Tongue (tissue), 3 donors: ENCODE measurements at places on chromosomes 7 and 10.

DNA sequence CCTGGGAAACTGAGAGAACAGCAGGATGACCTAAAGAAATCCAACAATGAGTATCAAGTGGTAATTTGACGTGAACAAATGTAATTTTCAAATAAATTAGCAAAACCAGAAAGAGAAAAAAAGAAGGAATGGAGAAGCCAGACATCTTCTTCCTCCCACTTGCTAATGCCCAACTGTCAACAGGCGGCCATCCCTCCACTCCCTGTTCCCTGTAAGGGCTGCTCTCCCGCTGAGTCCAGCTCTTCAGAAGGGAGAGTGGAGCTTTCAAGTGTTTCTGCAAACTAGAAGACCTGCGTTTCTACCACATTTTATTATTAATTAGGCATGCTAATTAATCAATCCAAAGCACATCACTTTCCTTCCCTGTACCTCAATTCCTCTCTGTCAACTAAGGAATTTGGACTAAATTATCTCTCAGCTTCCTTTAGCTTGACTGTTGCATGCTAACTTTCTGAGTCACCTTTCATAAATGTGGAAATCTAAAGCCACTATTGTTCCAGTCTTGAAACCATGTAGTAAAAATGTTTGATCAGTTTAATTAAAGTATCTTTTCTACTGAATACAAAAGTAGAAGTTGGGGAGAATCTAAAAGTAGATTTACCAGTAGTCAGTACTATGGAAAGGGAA is 48.4 kb upstream of the CUL1 start:
- DNase-seq, result no peak

GRCh38 chr7:30533886-30534285 is 29.3 kb upstream of the GGCT start:
- DNase-seq, result no peak

GRCh38 chr10:4351723-4352413 is 474.1 kb upstream of the AKR1E2 start:
- no peak for DNase-seq

DNA sequence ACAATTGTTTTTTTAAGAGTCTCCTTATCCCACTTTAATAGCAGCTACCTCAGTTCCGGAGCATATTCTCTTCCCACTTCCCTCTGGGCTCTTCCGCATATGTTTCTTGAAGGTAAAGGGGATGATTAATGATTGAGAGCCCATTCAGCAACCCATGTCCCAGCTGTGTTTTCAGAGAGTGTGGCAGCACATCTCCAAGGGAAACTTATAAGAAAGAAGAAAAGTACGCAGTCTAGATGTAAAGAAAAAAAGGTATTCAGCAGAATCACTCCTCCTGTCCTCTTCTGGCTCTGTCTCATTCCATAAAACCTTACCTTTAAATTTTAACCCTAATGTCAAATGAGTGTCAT is 9.7 kb upstream of the ANKRD7 start:
- DNase-seq, result no peak

DNA sequence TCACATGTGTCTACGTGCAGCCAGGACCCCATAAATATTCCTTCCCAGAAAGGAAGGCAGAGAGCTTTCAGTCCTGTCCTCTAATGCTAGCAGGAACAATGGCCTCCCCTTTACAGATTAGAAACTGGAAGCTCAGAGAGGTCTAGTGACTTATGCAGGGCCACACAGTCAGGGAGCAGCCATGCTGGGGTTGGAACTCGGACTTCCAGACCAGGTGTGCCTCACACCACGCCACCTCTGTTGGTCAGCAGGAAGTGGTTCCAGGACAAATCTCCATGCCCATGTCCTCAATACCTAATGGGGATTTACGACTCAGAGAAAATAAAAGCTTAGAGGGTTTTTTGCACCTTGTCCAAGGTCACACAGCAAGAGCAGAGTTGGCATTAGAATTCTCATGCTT is 378.9 kb downstream of the RPS24 start:
- DNase-seq, result no peak

DNA sequence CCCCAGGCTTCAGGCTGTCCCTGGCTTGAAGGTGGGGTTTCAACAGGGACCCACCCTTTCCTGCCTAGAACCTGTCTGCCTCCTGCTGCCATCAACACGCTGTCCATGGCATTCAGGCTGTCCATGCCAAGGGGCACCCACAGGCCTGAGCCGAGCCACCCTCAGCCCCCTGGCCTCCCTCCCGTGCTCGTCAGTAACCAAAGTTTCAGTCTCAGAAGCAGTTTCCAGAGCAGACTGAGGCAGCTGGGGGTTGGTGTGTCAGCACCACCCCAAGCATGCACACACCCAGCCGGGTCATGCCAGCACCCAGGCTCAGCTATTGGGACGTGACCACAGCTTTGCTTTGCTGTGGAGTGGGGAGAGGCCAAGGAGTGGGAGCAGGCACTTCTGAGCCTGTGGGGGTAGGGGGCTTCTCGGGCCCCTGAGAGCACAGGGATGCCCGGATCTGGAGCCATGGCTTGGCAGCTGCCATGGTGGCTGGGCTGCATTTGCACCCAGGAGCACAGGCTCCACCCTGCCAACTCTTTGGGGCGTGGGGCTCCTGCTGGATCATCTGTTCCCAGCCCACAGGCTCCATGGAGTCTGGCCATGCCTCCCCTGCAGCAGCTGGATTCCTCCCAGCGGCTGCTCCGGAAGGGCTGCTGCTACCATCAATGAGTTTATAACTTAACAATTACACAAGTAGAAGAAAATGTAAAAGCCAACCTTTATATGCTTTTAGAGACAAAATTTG is 314.5 kb upstream of the SEMA3C start:
- no peak for DNase-seq

- DNase-seq, result no peak
Measured at GRCh38 chr10:43809211-43809930, 160.7 kb upstream of the ZNF32 start.

DNA sequence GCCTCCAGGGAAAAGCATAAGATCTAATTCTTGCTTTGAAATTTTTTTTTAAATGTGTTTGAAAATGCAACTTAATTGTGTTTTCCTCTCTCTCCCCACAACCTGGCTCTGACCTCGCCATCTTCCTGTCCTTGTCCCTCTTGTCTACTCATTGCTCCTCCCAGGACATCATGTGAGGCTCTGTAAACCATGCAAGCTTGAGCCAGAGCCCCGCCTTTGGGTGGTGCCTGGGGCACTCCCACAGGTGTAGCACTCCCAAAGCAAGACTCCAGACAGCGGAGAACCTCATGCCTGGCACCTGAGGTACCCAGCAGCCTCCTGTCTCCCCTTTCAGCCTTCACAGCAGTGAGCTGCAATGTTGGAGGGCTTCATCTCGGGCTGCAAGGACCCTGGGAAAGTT is 9.8 kb upstream of the CDHR1 start:
- no peak for DNase-seq

GRCh38 chr10:34187201-34187600 is 627.9 kb downstream of the PARD3 start:
- DNase-seq, result no peak

DNA sequence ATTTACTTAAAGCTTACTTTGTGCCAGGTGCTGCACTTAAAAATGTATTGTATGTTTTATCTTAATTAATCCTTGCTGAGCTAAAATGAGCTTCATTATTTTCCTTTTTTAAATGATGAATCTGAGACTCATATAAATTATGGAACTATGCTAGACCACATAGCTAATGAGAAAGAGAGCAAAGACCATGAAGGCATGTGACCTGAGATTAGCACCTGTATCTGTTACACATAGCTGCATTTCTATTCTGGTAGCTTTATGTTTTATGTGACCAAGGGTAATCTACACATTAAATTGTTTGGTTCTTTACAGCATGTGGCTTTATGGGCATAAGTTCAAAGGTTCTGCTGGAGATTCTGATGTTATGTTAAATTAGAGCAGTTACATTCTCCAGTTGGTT is 839.1 kb upstream of the SORCS1 start:
- no peak for DNase-seq

- no peak for DNase-seq
Measured at GRCh38 chr10:54415483-54415882, 385.5 kb downstream of the PCDH15 start.

DNA sequence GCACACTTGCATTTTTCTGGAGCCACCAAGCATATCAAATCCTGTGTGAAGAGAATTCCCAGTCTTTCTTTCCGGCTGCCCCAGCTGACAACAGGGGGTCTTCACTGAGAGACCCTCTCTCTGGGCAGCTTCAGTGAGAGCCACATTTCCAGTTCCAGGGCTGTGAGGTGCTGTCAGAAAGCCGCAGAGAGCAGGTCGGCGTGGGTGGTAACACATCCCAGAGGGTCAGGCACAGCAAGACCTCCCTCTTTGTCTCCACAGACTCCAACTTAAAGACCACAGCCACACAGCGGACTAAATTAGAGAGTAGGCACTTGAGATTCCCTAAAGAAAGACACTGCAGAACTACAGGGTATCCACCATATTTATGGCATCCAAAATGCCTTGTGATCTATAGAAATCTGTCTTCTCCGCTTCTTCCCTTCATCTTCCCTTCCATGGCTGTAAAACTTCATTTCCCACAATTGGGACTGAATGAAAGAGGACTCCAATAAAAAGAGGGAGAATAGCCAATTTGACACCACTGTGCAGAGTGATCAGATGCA is 116.0 kb upstream of the C7orf33 start:
- no peak for DNase-seq

DNA sequence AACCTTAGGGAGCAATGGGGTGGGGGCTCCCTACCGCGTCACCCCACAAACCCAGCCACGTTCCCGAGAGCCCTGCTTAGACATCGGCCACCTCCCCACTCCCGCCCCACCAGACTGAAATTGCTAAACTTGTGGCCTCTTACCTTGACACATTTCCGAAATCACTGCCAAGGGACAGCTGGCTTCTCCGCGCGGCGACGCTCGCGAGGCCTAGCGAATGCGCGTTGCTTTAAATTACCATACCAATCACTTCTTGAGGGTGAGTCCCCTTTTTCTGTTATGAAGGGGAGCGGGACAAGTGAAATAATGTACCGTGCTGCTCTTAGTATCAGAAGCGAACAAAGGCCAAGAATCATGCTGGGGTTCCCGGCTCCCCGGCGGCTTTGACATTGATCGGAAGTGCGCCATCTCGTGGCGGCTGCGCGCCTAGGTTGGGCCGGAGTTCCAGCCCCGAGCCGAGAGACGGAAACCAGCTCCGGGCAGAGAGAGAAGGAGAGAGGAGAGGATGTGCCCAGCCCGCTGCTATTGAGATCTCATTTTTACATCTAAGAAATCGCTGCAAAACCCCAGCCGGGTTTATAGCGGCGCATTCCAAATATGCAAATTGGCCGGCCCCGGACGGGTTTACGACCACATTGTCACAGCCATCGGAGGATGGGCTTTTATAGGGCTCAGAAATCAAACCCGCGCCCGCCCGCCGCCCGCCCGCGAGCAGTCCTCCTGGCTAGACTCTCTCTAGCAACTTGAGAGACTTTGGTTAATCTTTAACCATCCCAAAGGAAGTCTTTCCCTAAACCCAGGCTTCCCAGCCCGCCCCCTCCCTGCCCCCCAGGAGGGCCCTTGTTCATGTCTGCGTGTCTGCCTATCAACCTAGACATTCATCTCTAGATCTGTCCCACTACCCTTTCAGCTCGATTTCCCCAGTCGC is 5.3 kb downstream of the HOXA11 start:
- peak; percentile 75 for DNase-seq

DNA sequence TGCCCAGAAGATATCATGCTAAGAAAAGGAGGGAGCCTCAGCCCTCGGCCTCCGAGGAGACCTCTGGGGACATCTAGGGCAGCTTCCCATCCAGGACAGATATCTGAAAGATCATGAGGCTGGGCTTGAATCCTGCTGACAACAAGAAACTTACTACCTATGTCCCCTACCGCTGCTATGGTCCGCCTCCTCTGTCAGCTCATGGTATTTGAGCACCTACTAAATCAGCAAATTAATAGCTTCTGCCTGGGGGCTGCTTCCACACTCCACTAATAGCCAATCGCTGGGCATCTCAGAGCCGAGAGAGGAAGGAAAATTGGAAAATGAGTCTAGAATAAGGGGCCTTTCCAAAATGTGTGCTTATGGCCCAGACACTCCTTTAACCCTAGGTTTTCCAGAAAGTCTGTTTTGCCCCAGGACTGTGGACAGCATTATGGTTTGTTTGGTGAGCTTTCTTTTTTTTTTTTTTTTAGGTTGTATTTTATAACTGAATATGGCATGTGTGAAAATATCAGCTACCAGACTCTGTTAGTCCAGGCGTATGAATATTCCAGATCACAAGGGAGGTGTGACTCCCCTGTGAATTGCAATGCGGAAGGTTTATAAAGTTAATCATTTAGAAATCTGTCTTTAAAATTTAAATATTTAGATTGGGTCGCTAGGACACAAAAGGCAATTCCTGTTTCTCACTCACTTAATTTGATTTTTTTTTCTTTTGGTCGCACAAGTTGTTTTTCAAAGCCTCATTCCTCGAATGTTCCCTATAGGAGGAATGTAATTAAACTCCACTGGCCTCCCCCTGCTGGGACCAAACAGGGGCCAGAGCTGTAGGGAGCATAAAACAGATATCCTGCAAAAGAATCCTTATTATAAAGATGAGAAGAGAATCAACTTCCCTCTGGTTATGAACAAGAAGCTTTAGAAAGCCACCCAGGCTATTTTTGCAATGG is 89.4 kb downstream of the PARP12 start:
- no peak for DNase-seq

- no peak for DNase-seq
Measured at GRCh38 chr10:13624630-13625029, 37.9 kb downstream of the PRPF18 start.

GRCh38 chr10:18279173-18279572 is 138.9 kb downstream of the CACNB2 start:
- no peak for DNase-seq

- no peak for DNase-seq
Measured at GRCh38 chr10:31958856-31959255, 30.2 kb upstream of the ARHGAP12 start.

DNA sequence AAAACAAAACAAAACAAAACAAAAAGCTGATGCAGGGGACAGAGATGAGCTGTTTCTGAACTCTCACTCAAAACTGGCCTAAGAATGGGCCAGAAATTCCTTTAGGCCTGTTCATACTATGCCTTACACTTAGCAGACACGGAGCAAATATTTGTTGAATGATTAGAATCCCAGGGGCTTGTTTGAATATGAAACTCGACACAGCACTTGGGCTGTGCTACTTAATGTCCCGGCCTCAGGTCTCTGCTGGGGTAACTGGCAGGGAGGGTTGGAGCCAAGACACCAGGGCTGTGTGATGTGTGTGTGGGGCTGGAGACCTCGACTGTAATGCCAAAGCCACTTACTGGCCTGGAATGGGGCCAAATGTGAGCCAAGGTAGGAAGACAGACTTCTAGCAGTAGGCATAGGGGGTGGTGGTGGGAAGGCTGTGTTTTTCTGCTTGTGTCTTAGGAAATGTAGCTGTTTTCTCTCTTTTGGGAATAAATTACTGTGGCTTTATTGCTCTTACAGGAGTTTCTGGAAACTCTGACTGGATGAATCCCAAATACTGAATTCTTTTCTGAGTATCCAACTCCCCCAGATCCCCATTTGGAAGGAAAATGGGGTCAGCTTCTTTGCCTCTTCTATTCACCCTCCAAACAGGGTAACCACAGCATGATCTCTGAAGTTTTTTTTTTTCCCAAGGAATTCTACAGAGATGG is 66.7 kb downstream of the EMX2 start:
- peak; percentile 69 for DNase-seq

DNA sequence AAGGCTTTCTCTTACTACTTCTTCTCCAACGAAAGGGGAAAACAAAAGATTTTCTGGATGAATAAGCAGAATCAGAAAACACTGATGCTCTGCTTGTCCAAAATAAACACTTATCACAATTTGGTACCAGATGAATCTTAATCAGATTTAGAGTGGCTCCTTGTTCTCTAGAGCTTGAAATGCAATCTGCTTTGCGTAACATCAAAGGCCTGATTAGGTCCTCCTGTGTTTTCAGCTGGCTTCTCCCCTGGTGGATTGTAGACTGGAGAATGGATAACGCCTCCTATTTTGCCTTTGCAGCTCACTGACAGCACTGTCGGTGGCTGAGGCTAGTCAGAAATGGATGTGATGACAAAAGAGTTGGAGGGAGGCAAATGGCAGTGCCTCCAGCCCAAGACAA is 91.2 kb downstream of the FAM13C start:
- no peak for DNase-seq
